Stimulated activated CD8-positive, alpha-beta memory T cell treated with anti-CD3 and anti-CD28 coated beads, Interleukin-15, amount 100 ng/mL, for 48 hours (primary cell): ENCODE measurements at places on chromosomes 5 and 9.

- DNase-seq = no peak
Measured at GRCh38 chr5:122295138-122295537, 16.9 kb upstream of the SNCAIP start.

DNA sequence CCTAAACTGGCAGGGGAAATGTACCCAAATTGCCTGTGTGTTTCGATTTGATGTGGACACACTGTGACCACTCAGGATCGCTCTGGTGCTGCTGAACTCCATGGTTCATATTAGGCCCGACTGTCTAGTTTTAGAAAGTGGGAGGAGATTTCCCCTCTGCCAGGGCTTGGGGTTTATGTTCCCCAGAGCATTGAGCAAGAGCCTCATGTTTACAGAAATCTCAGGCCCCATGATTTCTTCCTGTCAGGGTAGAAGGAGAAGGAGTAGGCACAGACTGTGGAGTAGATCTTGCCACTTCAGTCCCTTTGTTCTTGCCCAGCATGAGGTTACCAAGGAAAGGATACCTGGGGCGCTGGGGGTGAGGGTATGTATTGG lies 40.8 kb upstream of the GLRX start:
- DNase-seq = no peak

- DNase-seq = no peak
Measured at GRCh38 chr5:51398875-51399642, 15.8 kb downstream of the ISL1 start.

DNA sequence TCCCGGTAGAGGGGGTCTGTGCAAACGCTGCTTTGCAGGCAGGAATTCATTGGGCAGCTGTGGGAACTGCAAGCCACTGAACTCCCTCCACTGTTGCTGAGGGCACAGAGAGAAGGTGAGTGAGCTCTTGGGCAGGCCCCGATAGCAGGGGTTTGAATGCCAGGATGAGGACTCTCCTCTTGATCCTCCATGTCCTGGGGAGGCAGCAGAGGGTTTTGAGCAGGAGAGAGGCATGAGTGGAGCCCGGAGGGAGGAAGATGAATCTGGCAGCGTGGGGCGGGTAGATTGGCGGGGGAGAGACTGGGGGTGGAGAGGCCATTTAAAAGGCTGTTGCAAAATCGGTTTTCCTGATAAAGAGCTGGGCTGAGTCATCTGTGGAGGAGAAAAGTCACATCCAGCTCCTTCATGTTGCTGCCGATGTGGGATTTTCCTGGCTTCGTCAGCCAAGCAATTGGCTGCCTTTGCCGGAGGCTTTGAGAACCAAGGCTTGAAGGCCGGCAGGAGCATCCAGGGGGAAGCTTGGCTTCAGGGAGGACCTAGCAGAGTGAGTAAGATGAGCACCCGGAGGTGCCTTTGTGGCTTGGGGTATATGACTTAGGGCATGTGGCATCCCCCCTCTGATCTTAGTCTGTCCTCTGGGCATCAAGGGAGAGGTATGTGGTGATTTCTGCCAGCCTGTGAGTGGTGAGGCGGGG lies at the start of gene SYNPO:
Gene SYNPO (plus strand): TSS at position 350 of the 695 bp plus-strand sequence. CDS start 7,616 bp downstream, outside the sequence.
- no peak for DNase-seq

- DNase-seq = no peak
Measured at GRCh38 chr5:92401492-92401891, 1018.4 kb upstream of the ARRDC3 start.

DNA sequence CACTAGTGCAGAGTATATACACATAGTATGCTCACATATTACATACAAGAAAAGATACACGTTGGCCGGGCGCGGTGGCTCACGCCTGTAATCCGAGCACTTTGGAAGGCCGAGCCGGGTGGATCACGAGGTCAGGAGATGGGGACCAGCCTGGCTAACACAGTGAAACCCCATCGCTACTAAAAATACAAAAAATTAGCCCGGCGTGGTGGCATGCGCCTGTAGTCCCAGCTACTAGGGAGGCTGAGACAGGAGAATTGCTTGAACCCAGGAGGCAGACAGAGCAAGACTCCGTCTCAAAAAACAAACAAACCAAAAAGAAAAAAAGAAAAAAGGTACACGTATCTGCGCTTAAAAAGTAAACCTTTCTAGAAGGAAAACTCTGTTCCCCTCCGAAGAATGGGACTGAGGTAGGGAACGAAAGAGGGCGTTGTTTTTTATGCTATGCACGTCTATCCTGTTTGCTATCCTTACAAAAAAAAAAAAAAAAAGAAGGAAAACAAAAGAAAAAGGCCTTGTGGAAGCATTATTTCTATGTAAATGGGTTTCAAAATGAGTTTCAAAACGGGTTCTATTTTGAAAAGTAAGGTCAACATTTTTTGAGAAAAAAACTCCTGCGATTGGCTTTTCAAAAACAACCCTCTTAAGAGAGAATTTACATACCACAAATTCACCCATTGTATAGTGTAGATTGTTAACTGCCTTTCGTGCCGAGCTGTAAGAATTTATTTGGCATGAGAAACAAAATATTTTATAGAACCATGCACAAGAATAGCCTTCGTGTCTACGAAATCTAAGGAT lies 1.2 kb downstream of the AK3 start:
- DNase-seq = no peak

- no peak for DNase-seq
Measured at GRCh38 chr5:148125641-148126040, 42.7 kb upstream of the SPINK14 start.

DNA sequence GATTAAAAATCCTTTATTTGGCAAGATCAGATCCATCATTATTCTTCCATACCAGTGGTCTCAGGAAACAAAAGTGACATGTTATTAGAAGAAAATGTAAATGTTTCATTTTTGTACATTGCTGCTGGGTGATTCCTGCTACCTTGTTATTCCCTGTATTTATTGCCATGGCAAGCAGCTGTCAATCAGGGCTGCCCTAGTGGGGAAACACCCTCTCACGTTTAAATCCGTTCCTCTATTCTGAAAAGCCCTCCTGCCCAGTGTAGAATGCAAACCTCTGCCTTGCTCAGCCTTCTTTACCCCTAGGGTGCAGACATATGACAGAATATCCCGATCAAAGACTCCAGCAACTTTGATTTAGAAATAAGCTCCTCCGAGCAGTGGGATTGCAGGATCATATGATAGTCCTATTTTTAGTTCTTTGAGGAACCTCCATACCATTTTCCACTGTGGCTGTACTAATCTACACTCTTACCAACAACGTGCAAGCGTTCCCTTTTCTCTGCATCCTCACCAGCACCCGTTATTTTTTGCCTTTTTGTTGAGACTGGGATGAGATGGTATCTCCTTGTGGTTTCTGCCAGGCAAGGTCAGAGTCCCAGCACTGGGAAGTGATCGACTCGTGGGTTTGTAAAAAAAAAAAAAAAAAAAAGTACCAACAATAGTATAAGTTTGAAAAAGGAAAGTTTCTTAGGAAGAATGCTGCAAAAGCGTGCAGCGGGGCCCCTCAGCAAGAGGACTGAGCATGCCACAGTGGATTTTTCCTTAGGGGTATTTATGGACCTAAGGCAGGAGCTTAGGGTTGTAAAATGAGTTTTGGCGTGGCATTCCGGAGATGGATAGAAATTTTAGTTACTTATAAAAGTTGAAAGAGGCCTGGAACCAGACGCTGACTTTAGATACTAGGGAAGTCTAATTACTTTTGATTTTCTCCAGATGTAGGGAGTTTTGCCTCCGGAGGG lies 66.7 kb downstream of the HRH2 start:
- no peak for DNase-seq

DNA sequence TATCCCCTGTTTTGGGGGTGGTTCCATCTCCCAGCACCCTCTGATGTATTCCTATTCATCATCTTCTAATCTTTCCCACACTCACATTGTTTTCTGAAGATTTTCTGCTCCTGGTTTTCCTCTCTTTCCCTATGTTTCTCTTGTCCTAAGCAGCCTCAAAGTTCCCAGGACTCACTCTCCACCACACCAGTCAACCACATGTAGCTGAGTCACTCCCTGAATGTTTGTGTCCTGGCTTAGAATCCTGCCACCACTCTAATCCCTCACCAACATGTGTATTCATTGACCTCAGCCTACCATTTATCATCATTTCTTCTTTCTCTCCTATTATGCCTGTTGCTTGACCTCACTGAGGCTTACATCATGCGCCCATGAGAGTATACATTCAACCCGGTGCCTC lies 282.4 kb upstream of the ADAMTS16 start:
- DNase-seq = no peak

- no peak for DNase-seq
Measured at GRCh38 chr5:93600409-93601070, 17.5 kb downstream of the NR2F1 start.

GRCh38 chr9:112348257-112349007 lies 15.0 kb upstream of the PTBP3 start:
- DNase-seq = peak; percentile 62

GRCh38 chr9:124964604-124965003 lies 23.7 kb upstream of the GOLGA1 start:
- no peak for DNase-seq

- DNase-seq = no peak
Measured at GRCh38 chr5:82820961-82821845, 256.0 kb downstream of the TMEM167A start.

DNA sequence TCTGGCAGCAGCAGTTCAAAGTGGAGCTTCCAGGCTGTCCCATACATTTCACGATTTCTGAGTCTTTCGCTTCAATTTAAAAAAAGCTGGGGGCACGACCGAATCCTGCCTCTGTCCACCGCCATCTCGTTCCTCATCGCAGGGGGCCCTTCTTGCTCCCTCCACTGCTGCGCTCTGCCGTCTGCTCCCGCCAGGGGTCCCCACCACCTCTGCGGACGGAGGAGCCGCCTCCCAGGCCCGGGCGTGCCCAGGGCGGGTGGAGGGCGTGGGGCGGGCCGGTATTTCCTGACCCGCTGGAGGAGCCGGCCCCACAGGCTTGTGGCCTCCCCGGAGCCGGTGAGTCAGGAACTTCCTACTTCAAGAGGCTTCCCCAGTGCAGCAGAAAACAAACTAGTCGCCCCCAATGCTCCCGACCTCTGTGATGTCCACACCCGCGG lies 50.4 kb downstream of the USP20 start:
- DNase-seq = peak; percentile 96

- no peak for DNase-seq
Measured at GRCh38 chr5:180499684-180500083, 5.5 kb downstream of the CNOT6 start.

DNA sequence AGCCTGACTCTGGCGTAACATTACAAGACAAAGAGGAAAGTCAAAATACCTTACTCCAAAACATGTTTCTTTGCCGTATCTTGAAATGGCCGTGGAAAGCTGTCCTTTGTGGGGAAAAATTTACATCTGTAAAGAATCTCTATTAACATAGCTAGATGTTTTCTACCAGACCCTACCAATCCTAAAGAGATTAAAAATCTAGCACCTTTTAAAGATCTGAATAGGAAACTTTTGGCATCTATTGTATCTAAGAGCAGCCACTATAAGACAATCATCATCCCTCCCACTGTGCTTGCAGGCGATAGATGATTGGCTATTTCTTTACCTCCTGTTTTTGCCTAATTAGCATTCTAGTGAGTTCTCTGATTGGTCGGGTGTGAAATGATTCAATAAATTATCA lies 82.5 kb upstream of the SNCAIP start:
- no peak for DNase-seq

DNA sequence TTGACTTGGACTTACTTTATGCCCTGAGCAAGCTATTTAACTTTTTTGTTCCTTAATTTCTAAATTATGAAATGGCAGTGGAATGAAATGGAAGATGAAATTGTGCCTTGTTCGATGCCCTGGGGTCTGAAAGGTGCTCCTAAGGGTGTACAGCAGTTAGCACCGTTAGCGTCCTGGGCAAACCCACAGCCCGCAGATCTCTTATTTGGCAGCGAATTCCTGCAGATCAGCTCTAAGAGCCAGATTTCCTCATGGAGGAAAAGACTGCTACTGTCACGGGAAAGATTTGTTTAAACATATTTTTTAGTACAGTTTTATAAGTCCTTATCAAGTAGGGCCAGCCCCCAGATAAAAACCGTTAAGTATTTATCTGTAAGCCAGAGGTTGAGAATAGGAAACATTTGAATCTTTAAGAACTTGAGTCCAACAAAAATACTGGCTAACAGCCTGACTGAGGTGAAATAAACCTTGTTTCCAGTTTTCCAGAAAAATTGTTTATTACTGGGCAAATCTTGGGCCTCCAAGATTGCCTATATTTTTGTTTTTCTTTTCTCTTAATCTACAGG lies 216.5 kb upstream of the DMRT1 start:
- DNase-seq = no peak

- DNase-seq = no peak
Measured at GRCh38 chr9:27600256-27600655, 27.0 kb upstream of the C9orf72 start.

DNA sequence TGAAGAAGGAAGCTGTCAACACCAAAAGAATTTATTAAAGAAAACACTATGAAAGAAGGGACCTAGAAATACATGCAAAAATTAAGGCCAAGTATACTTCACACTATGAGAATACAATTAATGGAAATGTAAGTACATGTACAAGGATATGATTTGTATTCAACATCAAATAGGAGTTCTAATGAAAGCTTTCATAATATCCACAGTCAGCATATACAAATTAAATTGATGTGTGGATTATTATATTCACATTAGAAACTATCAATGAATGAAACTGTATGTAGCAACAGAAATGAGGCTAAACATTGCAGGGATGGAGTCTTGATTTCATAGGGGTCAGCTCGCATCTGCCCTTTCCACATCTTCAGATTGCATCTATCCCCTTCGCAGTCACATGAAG lies 401.5 kb downstream of the CTNND2 start:
- no peak for DNase-seq

DNA sequence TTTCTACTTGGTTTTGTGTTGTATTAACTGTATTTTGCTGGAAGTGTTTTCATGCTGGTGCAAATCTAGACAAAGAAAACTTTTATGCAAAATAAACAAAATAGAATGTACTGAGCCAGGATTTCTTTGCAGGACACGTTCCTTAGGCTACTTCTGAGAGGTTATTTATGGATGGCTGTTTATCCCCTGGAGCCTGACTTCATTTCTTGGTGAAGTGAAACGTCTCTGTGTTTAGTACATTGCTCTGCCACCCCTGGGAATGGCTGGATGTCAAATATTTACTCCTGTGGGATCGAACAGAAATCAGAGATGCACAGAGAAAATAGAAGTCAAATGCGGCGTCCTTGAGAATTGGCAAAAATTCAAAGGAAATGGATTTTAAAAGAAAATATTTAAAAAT lies 327.1 kb upstream of the MPDZ start:
- no peak for DNase-seq

- no peak for DNase-seq
Measured at GRCh38 chr5:151258201-151258611, 5.2 kb downstream of the GM2A start.

GRCh38 chr5:76393035-76393680 lies 9.9 kb upstream of the IQGAP2 start:
- DNase-seq = no peak

- DNase-seq = no peak
Measured at GRCh38 chr5:154302161-154302560, 111.6 kb downstream of the GALNT10 start.
